ENCODE measurements at places on chromosomes 11 and 22. TPM values are rescaled to one million over a fixed set of nuclear protein-coding genes. Genes with fewer than 3 reads are reported as not detected.

Gene INTS4
- total RNA-seq = 23.0 TPM

Gene RTN4RL2
- 0.67 TPM for total RNA-seq

Gene SAA1
- total RNA-seq = not detected

Gene TMPRSS4
- total RNA-seq = not detected

Gene FTH1
- total RNA-seq = 854 TPM

Gene TPH1
- not detected for total RNA-seq

Gene PRDM10
- 5.2 TPM for total RNA-seq

Gene MMP1
- 3,905 TPM for total RNA-seq

Gene CBLIF
- not detected for total RNA-seq

Gene SEPTIN3
- total RNA-seq = not detected

Gene IL18BP
- total RNA-seq = 6.4 TPM

Gene RAB38
- total RNA-seq = 12.3 TPM

Gene ASRGL1
- 40.0 TPM for total RNA-seq

Gene LRP5
- total RNA-seq = 7.3 TPM

Gene GLYATL1
- total RNA-seq = not detected

Gene LRRN4CL
- not detected for total RNA-seq

Gene HOATZ
- total RNA-seq = not detected

All from mammary microvascular endothelial cell (primary cell).